ENCODE measurements at places on chromosomes 13 and 19. TPM values are rescaled to one million over a fixed set of nuclear protein-coding genes. Genes with fewer than 3 reads are reported as not detected.

DNA sequence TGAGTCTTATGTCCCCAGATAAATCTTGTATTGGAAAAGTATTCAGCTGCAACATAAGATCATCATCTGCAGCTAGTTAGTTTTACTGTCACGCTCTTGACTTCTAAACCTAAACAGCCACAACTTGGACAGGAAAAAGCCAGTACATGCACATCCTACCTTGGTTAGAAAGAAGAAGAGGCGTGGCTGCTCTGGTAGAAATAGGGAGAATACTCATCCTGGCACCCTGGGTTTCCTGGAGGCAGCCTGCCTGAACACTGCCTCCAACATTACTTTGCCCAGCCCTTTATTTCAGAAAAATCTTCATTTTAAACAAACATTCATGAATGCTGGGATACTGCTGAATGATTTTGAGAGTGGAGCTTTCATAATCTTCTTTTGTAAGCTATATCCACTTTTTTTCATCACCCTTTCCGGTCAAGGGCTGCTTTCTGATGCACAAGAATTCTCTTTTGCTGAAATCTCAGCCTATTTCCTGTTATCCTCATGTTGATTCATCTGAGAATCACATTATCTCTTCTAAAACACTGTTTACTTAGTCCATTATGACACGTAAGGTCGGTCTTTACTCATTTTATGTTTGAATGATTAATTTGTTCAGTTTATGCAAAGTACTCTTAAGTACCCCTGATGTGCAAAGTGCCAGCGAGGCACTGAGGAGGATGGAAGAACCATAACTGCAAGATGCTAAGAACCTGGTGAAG, 55.2 kb downstream of the STARD13 start:
- DNase-seq, result no peak

- DNase-seq, result no peak
These were observed 748 bp downstream of the RPS15 start for GRCh38 chr19:1438933-1439354.

GRCh38 chr13:106172176-106172905, 363.1 kb downstream of the EFNB2 start:
- DNase-seq, result no peak

GRCh38 chr13:60329221-60329923, 67.6 kb upstream of the TDRD3 start:
- DNase-seq, result peak; percentile 27

- DNase-seq, result no peak
These were observed 330.8 kb downstream of the DLEU7 start for GRCh38 chr13:50512474-50513299.

GRCh38 chr13:67518785-67519184, 288.6 kb upstream of the PCDH9 start:
- no peak for DNase-seq

- DNase-seq, result no peak
These were observed 288.7 kb downstream of the EFNB2 start for GRCh38 chr13:106246666-106247188.

- DNase-seq, result peak; percentile 78
These were observed 593 bp downstream of the ATP8B3 start for GRCh38 chr19:1811472-1811894.

DNA sequence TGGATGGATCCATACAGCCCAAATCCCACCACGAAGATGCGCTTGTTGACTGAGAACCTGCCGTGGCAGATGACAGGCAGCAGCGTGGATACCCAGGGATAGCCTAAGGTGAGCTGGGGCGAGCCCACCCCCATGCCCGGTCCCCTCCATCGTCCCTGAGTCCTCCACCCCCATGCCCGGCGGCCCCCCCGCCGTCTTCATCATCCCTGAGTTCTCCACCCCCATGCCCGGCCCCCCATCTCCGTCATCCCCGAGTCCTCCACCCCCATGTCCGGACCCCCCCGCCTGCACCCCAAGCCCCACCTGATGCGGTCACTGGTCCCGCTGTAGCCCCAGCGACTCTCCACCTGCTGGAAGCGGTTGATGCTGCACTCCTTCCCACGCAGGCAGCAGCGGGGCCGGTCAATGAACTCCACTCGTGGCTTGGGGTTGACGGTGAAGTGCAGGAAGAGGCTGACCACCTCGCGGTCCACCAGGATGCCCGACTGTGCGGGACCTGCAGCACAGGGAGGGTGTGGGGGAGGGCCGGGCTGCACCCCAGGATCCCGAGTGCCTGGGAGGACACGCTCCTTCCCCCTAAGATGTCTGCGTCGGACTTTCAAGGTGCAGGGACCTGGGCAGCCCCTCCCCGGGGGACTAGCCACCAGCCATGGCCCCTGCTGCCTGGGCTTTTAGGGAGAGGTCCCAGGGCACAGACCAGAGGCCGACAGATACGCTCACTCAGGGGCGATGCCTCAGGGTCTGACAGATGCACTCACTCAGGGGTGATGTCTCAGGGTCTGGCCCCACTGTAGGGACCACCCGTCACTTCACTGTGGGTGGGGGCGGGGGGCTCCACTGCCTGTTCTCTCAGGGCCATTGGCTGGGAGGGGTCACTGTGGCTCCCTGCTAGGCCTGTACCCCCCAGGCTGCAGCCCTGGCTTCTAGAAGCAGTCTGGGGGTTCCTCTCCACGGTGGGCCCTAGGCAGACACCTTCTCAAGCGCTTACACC, 28.0 kb downstream of the BTBD2 start:
- DNase-seq, result no peak

DNA sequence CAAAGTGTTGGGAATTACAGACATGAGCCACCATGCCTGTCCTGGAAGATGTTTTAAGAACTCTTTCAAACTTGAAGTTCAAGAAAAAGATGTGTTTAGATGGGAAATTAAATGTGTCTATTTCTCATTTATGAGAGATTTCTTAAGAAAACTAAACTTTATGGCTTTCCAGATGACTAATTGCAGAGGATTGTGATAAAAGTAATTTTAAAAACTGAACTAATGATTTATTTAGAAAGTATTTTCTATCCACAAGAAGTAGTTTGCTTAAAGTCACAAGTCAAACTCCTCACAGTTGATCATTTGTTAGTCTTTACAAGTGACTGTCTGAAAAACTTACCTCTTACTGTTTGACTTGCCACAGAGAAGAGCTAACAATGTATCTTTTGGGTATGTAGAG, 89.6 kb upstream of the SPRY2 start:
- no peak for DNase-seq

GRCh38 chr13:45604892-45605291, 10.6 kb downstream of the ERICH6B start:
- no peak for DNase-seq

DNA sequence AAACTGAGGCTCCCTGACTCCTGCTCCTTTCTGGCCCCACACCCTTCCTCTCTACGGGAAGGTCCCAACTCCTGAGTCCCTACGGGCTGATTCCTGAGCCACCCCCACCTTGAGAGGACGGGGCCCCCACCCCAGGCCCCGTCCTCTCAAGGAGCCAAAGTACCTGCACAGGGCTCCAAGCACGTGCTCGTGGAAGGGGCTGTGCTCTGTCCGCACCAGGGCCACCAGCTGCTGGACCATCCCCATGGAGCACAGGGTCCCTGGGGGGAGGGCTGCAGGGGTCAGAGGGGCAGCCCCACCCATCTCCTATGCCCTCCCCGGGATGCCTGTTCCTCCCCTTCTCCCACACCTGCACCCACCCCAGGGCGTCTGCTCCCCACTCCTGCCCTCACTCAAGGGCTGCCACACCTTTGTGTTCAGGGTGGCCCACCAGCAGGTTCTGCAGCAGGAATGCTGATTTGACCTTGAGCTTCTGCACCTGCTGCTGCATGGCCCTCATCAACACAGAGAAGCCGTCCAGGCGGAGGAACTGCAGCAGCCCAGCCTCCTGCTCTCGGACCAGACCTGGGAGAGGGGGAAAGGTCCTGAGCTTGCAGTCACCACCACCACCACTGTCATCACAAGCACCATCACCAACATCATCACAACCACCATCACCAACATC, 7.0 kb upstream of the PPP6R1 start:
- no peak for DNase-seq

DNA sequence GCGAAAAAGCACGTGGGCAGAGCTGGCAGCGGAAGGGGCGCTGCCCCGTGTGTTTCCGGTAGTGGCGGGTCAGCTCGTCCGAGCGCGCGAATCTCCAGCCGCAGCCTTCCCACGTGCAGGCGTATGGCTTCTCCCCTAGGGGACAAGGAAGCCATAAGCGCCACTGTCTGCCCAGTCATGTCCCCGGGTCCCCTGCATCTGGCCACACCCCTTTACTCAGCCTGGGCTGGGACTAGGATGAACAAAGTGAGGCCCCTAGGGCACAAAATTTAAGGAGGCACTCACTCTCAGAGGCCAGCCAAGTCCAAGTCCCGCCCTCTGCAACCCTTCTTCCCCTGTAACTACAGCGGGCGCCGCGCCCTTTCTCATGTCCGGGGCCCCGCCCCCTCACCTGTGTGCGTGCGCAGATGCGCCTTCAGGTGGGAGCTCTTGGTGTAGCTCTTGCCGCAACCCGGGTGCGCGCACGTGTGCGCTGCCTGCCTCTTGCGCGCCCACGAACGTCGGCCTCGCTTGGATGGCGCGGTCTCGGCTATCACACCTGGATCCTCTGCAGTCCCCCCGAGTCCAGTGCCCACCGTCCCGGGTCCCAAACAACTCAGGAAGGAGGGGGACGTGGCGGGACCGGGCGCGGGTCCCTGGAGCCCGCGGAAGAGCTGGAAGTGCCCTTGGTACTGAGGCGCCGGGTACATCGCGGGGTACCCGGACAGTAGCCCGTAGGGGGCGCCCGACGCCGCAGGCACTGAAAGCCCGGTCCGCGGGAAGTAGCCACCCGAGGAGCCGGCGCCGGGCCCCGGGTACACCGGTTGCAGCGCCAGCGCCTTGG, 1.9 kb downstream of the KLF1 start:
- DNase-seq, result no peak

GRCh38 chr13:48579165-48579918, 46.5 kb upstream of the RCBTB2 start:
- no peak for DNase-seq

- DNase-seq, result no peak
These were observed 1483.7 kb downstream of the PCDH9 start for GRCh38 chr13:65746406-65746921.

DNA sequence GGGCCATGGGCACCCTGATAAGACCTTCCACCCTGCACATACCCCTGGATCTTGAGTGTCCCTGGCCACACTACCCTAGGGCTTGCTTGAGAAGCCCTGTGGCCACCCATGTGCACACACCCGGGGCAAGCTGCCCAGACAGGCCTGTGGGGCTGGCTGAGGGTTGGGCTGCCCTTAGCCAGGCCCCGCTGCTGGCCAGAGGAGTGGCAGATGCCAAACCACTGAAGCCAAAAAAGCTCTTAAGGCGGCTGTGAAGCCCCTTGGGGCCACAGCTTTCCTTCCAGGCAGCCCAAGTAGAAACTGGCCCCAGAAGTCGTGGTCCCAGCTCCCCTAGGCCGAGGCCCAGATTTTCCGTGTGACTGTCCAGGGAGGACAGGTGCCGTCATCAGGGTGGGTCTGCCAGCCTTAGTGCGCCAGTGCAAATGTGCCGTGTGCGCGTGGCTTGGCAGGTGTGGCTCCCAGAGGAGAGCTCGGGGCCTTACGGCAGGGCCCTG, 14.8 kb downstream of the CEBPG start:
- no peak for DNase-seq

DNA sequence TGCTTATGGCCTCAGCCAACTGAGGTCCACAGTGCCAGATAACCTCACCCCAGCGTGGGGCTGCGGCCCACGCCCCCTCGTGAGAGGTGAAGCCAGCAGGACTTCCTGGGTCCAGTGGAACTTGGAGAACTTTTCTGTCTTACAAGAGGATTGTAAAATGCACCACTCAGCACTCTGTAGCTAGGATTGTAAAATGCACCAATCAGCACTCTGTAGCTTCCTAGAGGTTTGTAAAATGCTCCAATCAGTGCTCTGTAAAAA, 109.1 kb downstream of the AKAP11 start:
- DNase-seq, result no peak

GRCh38 chr13:85508683-85509329, 290.4 kb downstream of the SLITRK6 start:
- DNase-seq, result no peak

The CRLF1 gene
- total RNA-seq, result 51.0 TPM

The BIVM gene
- 40.5 TPM for total RNA-seq

The ATXN8OS gene
- not detected for total RNA-seq

The FAAP24 gene
- 22.0 TPM for total RNA-seq

The UNC13A gene
- total RNA-seq, result 0.06 TPM

The CCDC169 gene
- total RNA-seq, result not detected

The PRR22 gene
- total RNA-seq, result 4.6 TPM

The MEDAG gene
- not detected for total RNA-seq

The OR7A5 gene
- not detected for total RNA-seq

Data from Caki2 (cell line).